Right atrium auricular region (tissue), 2 donors: ENCODE measurements at places on chromosomes 11 and 22. TPM values are rescaled to one million over a fixed set of nuclear protein-coding genes. Genes with fewer than 3 reads are reported as not detected.

Gene PPFIBP2
- 24.0 TPM for total RNA-seq

Gene LMNTD2
- total RNA-seq, result 0.33 TPM

Gene OR2AT4
- not detected for total RNA-seq

Gene ZC3H12C
- 14.7 TPM for total RNA-seq

Gene GGT5
- total RNA-seq, result 36.2 TPM
